ENCODE measurements at places on chromosomes 3 and 15.

DNA sequence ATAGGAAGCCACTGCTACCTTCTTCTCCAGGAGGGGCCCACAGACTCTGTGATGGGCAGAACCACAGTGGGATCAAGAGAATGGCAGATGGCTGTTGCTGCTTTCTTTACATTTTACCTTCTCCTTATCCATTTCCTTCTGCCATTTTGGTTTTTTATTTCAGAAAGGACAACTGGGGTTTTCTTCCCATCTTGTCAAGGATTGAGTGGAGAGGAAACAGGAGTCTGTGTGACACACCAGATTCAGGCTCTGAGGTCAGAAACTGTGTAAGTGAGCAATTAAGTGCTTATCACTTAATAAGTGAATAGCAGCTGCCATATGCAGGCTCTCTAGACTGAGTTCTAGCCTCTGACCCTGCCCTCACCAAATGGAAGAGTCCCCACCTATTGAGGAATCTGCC, 47.3 kb downstream of the ITGB5 start:
- no peak for DNase-seq

DNA sequence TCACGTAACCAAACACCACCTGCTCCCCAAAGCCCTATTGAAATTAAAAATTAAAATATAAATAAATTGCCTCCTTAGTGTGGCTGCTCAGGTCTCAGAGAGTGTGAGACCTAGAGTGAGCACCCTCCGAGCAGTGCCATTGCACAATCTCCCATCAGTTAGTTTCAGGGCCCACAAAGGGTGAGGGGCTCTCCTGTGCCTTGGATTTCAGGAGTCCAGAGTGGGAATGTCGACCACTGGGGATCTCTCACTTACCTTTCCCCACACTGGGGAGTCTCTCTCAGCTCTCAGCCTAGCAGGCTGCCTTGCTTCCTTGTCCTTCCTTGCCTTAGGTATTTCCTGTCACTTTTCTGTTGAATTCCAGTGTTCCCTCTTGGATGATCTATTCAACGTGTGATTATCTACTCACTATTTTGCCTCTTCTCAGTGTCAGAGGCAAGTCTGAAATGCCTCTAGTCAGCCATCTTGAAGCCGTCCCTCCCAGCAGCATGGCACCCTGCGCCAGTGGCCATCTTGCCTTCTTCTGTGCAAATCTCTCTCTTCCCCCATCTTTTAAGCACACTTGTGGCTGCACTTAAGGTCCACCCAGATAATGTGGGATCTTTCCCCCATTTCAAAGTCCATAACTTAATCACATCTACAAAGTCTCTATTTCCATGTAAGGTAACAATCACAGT, 119.3 kb downstream of the LRRK1 start:
- no peak for DNase-seq

GRCh38 chr3:69085833-69086722, 1.3 kb downstream of the ARL6IP5 start:
- DNase-seq = peak; percentile 80

- no peak for DNase-seq
These were observed 91.5 kb upstream of the MEF2A start for GRCh38 chr15:99473981-99474906.

- no peak for DNase-seq
These were observed 1134.2 kb downstream of the ROBO1 start for GRCh38 chr3:78633626-78634025.

DNA sequence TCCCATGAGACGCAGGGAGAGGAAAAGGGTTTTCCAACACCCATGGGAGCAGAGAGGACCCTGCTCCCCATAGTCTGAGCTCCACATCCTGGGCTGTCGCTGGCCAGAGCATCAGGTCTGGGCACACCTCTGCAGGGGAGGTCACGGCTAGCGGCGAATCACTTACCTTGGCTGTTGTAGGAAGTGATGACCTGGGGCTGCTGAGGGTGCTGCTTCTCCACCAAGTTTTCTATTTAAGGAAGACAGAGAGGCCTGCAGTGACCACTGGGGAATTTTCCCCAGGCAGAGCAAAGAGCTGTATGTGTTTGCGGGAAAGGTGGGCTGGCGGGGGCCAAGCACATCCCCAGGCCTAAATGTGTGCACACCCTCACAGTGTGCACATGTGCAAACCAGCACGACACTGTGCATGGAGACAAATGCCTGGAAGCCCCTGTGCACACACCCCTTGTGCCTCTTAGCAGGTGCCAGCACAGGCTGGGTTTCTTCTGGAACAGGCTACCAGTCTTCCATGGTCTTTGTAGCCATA, 7.6 kb downstream of the KY start:
- no peak for DNase-seq

GRCh38 chr3:113829576-113830354, 8.8 kb upstream of the GRAMD1C start:
- no peak for DNase-seq

DNA sequence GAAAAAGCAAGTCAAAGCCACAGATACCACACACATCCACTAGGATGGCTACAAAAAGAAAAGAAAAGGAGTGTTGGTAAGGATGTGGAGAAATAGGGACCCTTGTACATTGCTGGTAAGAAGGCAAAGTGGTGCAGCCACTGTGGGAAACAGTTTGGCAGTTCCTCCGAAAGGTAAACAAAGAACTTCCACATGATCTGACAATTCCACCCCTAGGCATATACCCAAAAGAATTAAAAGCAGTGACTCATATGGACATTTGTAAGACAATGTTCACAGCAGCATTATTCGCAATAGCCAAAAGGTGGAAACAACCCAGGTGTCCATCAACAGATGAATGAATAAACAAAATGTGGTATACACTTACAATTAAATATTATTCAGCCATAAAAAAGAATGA, 22.2 kb upstream of the GMPPB start:
- no peak for DNase-seq

DNA sequence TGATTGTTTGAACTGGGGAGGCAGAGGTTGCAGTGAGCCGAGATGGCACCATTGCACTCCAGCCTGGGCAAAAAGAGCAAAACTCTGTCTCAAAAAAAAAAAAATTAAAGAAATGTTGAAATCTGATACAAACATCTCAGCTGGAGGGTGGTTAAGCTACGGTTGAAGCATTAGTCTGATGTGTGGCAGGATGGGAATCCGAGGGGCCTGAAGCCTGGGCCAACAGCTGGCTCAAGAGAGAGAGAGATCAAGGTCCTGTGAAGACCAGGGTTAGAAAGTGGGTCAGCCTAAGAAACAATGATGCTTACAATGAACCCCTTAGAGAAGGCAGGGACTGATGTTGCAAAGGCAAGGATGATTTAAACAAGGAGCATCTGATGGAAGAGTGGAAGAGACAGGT, 69.8 kb downstream of the CD200R1L start:
- no peak for DNase-seq

DNA sequence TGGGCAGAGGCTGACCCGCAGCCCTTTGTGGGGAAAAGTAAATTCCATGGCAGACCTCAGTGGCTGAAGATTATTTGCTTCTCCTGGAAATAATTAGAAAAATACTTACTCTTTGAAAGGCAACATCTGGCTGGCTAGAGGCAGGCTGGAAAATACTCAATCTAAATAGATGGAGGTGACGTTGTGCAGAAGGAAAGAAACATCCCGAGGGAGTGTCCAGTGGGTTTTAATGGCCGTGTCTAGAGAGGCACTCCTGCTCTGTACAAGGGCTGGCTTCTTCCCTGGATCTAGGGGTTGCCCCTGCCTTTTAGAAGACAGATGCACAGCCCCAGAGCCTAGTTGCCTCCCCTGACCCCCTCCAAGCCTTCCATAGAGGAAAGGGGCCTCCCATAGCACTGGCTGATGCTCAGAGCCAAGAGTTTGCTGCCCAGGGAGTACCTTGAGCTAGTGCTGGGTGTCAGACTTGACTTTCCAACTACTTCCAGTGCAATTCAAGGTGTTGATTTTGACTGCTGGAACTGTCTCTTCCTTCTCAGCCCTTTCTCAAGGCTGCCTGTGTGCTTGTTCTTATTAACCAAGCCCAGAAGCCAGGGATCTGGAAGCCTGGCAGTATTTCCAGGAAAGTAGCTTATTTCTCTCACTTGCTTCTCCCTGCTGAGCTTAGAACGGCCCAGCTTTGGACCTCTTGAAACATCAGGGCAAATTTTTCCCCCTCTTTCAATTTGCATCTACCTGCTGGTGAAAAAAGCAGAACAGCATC, 27.4 kb downstream of the CGNL1 start:
- no peak for DNase-seq

GRCh38 chr3:192216067-192216466, 511.3 kb downstream of the FGF12 start:
- DNase-seq = no peak

- no peak for DNase-seq
These were observed 31.7 kb downstream of the ECT2 start for GRCh38 chr3:172782235-172782634.

GRCh38 chr3:167798443-167798842, 62.9 kb downstream of the SERPINI1 start:
- no peak for DNase-seq

Data from common myeloid progenitor, CD34-positive (primary cell).